ENCODE measurements at places on chromosomes 6 and 20.

- no peak for DNase-seq
Measured at GRCh38 chr20:52971498-52972189, 514 bp upstream of the TSHZ2 start.

- DNase-seq = no peak
Measured at GRCh38 chr6:120116343-120116742, 766.8 kb upstream of the MAN1A1 start.

DNA sequence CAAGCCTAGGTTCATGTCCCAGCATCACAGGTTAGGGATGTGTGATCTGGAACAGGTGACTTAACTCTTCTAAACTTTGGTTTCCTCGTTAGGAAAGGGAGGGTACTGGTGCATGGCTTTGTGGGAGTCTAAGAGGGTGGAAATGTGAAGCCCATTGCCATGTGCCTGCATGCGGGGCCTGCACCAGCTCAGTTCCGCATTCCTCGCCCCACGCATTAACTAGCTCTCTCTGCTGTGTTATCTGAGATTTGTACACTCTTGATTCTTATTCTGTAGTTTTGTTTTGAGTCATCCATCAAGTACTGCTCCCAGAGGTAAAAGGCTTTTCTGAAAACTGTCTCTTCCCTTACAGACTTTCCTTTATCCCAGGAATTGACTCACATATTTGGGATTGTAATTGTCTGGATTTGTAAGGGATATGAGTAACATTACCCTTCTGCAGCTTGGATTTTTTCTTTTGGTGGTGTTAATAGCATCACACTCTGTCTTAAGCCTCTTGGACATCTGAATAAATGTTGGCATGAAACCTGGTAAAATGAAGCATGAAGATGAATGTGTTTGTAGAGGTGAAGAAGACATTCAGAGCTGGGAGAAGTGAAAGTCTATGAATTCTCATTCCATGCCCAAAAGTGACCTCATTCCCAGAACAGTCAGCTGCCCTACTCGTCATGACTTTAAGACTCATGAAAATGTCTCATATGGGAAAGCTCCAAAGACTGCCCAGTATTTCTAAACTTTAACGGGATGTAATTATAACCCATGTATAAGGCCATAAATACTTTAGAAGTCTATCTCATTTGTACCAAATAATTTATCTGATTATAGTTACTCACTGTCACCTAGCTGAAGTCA, 357.3 kb downstream of the FOXA2 start:
- no peak for DNase-seq

- no peak for DNase-seq
Measured at GRCh38 chr20:50467718-50468356, 42.3 kb upstream of the PTPN1 start.

DNA sequence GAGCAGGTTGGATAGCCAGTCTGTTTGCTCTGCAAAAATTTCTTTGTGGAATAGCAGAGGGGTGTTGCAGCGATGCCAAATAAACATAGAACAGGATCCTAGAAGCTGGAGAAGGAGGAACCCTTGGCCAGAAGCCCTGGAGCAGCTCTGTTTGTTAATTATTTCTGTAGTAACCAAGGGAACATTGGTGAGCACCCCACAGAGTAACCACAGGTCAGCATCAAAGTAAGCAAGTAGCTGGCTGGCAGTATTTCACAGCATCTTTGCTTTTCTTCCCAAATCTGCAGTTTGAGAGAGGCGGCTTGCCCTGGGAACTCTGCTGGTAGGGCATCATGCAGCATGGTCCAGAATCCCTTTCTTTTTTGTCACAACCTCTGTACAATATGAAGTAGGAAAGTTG, 12.7 kb upstream of the APMAP start:
- no peak for DNase-seq
